Activated gamma-delta T cell treated with Interleukin-2 at 50 U/mL for 16 hours (primary cell): ENCODE measurements at places on chromosomes 5 and 9.
A peak's percentile ranks its signal among the peaks of the same experiment; 100 is the strongest.

- no peak for DNase-seq
Measured at GRCh38 chr5:92652756-92653155, 928.3 kb downstream of the NR2F1-AS1 start.

DNA sequence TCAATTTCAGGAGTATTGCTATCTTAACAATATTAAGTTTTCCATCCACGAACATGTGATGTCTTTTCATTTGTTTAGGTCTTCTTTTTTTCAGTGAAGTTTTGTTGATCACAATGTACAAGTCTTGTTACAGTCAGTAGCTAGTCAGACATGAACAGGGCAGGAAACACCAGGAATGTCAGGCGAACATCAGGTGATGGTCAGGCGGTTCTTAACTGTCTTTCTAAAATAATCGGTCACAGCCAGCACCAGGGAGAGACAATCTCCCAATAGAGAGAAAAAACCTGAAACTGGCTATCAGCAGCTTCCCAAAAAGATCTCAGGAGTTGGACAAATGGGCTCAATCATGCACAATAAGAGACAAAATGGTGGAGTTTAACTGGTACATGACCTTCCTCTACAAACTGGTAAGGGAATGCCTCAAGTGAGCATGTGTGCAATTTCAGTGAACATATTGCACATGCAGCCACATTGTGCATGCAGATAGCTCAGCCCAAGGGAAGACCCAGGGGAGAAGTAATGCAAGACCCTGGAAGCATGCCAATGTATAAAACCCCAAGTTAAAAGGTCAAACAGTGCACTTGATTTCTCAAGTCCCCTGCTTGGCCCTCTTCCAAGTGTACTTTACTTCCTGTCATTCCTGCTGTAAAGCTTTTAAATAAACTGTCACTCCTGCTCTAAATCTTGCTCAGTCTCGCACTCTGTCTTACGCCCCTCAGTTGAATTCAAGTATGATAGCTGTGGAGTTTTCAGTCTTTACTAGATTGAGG lies 176.1 kb upstream of the RASEF start:
- no peak for DNase-seq

DNA sequence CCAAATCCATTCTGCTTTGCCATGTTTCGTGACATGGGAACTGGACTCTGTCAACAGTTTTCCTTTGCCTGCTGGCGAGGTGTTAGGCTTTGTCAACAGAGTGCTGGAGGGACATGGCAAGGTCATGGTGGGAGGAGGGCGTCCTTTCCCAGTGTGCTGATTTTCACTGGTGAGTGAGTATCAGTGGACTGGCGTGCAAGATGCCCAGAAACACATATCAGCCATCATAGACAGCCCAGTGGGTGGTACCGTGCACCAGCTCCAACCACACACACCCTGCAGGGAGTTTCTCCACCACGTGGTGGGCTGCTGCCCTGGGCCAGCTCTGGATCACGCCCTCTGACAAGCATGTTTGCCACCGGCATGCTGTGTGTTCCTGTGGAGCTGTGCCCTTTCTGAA lies 50.0 kb upstream of the ABL1 start:
- no peak for DNase-seq

DNA sequence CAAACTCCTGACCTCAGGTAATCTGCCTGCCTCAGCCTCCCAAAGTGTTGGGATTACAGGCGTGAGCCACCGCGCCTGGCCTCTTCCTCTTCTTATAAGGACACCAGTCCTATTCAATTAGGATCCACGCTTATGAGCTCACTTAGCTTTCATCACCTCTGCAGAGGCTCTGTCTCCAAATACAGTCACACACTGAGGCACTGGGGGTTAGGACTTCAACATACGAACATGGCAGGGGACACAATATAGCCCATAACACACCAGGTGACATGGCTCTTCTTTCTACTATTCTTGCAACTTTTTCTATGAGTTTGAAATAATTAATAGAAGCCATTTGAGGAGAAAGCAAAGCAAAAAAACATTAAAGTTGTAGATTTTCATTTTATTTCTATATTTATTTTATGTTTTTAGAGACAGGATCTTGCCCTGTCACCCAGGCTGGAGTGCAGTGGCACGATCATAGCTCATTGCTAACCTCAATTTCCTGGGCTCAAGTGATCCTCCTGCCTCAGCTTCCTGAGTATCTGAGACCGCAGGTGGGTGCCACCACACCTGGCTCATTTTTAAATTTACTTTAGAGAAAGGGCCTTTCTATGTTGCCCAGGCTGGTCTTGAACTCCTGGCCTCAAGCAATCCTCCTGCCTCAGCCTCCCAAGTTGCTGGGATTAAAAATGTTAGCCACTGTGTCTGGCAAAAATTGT lies 6.0 kb upstream of the PRRT1B start:
- DNase-seq = peak; percentile 37

DNA sequence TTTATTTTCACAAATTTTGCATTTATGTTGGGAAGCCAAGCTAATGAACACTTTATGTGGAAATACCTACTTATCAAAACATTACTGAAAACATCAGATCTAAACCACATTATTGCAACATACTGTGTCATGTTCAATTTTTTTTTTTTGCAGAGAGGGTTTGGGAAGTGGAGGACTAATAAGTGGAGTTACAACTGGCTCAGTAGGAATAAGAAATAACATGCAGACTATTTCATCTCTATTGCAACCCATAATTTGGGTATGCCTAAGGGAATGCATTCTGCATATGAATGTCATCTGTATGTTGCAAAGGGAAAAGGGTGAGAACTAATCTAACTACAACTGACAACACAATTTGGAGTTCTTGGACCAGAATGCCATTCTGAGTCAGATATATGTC lies 41.8 kb downstream of the APC start:
- DNase-seq = no peak
